Neural crest cell (in vitro differentiated cells): ENCODE measurements at places on chromosomes 1 and 21.

- H3K27me3 ChIP-seq: no peaks in the 10 kb centered on the region
- no peak overlapping the region for H3K4me3 ChIP-seq
- peaks cover 2% of the 10 kb centered on the region for H3K36me3 ChIP-seq
- no peak overlapping the region for H3K27ac ChIP-seq
- no peak for DNase-seq
Observed at GRCh38 chr21:35170244-35170643, 121.1 kb upstream of the RUNX1 start.

- peaks cover 12% of the 10 kb centered on the region for H3K36me3 ChIP-seq
- peaks cover 34% of the 10 kb centered on the region for H3K4me1 ChIP-seq
Observed at GRCh38 chr1:248858096-248858890, 592 bp downstream of the ZNF692 start.

DNA sequence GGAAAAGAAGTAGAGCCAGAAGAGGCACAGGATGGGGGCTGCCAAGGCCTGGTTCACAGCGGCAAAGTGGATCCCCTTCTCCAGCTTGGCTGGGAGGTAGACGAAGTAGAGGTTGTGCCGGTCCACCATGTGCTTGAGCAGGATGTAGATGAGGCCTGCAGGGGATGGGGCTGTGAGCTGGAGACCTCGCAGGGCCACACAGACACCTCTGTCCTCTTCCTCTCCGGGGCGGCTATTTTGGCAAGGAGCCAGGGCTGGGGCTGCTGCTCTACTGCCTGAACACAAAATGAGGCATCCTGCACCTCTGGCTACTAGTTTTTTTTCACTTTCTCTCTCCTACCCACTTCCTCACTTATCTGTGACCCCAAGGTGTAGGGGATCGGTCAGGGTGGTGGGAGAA is 32.3 kb downstream of the TMEM63A start:
- no peak overlapping the region for H3K4me3 ChIP-seq
- no peak for DNase-seq
- no peak overlapping the region for H3K27ac ChIP-seq
- H3K4me1 ChIP-seq: peaks cover 16% of the 10 kb centered on the region

GRCh38 chr1:221286399-221286798 is 407.2 kb downstream of the HLX start:
- H3K4me3 ChIP-seq: no peak overlapping the region
- no peak for DNase-seq
- no peaks in the 10 kb centered on the region for H3K27me3 ChIP-seq
- H3K4me1 ChIP-seq: peaks cover 3% of the 10 kb centered on the region

DNA sequence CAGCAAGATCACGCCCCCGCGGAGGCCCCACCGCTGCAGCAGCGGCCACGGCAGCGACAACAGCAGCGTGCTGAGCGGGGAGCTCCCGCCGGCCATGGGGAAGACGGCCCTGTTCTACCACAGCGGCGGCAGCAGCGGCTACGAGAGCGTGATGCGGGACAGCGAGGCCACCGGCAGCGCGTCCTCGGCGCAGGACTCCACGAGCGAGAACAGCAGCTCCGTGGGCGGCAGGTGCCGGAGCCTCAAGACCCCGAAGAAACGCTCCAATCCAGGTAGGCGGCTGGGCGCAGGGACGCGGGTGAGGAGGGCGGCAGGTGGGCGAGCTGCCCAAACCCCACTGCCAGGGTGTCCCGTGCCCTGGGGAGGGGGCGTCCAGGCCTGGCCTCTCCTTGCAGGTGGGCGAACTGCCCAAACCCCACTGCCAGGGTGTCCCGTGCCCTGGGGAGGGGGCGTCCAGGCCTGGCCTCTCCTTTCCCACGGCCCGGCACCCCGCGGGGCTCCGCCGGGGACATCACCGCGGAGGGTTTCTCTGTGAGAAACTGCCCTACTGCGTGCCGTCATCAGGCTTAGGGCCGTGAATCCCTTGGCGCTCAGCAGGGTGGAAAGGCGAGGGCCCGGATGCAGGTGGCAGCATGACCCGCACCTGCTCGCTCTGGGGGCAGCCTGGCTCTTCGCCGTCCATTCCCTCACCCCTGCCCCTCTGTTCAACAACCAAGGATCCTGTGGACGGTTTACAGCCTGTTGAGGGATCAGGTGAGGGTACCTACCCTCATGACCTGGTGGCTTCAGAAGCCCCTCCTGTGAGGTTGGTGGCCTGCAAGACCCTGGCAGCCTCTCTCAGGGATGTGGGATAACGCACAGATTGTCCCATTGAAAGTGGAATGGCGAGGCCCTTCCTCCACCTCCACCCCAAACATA is 534.0 kb downstream of the KIF26B start:
- no peak for DNase-seq
- H3K27me3 ChIP-seq: no peaks in the 10 kb centered on the region
- no peak overlapping the region for H3K4me3 ChIP-seq
- no peak overlapping the region for H3K27ac ChIP-seq
- H3K4me1 ChIP-seq: peaks cover under 1% of the 10 kb centered on the region

- peaks cover 8% of the 10 kb centered on the region for H3K36me3 ChIP-seq
- H3K4me1 ChIP-seq: no peaks in the 10 kb centered on the region
- H3K4me3 ChIP-seq: no peak overlapping the region
- no peak overlapping the region for H3K27ac ChIP-seq
- DNase-seq: no peak
Observed at GRCh38 chr1:21449906-21450305, 10.0 kb downstream of the NBPF3 start.

DNA sequence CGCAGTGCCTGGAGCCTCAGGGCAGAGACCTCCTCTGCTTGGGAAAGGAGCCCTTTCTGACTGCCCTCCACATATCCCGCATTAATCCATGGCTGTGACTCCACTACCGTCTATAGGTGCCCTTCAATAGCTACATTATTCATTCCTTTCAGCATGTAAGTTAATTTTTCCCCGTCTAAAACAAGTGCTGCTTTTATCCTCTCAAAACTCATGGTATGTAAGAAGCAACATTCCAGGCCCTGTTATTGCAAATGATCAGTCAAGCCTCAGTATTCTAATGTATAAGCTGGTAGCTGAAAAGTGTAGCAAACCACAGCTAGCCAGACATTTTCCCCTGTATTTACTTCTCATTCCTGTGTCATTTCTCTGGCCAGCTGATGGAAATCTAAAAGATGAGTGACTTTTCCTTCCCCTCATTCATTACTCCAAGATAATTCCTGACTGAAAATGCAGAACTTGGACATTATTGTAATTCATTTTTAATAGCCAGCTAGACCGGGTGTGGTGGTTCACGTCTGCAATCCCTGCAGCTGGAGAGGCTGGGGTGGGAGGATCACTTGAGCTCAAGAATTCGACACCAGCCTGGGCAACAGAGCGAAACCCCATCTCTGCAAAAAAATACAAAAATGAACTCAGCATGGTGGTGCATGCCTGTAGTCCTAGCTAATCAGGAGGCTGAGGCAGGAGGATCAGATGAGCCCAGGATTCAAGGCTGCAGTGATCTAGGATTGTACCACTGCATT is 88.5 kb upstream of the SOD1 start:
- no peak overlapping the region for H3K27ac ChIP-seq
- H3K4me1 ChIP-seq: peaks cover 28% of the 10 kb centered on the region
- DNase-seq: no peak

GRCh38 chr1:56446531-56447098 is 132.7 kb downstream of the PLPP3 start:
- peaks cover 27% of the 10 kb centered on the region for H3K4me1 ChIP-seq
- no peak for DNase-seq
- H3K27ac ChIP-seq: peak overlapping the region; percentile 39
- H3K27me3 ChIP-seq: no peaks in the 10 kb centered on the region
- H3K36me3 ChIP-seq: no peaks in the 10 kb centered on the region

GRCh38 chr1:182428043-182428442 is 21.9 kb upstream of the RGSL1 start:
- H3K27ac ChIP-seq: no peak overlapping the region
- H3K27me3 ChIP-seq: no peaks in the 10 kb centered on the region
- DNase-seq: no peak

DNA sequence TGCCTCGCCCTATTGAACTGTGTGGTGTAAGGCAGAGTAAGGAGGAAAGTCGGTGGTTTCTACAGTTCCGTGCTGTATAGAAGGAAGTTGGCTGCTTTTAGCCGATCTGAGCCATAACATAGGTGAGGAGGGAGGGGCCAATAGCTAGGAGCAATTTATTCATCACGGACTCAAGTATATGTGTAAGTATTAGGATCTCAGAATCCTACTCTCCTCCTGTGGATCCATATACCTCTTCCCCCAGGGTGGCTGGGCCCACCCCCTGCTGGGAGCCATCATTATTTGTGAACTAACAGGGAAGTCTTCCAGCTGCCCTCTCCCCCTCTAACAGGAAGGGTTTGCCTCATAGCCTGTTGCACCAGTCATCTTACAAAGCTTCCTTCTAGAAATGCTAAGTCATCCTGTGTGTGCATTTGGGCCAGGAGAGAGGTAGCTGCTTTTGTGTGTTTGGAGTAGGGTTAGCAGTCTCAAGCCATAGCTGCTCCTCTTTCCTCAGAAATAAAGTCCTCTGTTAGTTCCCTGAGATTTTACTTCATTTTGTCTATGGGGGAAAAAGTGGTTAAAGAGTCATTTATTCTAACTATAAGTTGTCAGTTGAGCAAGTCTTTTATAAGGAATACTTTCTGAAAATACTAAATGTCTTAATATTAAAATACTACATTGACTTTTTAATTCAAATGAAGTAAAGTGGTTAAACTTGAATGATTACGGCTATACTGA is 14.9 kb upstream of the CENPS start:
- no peaks in the 10 kb centered on the region for H3K27me3 ChIP-seq
- peaks cover 9% of the 10 kb centered on the region for H3K4me1 ChIP-seq
- peak overlapping the region; percentile 88 for H3K27ac ChIP-seq
- H3K4me3 ChIP-seq: no peak overlapping the region
- H3K36me3 ChIP-seq: peaks cover 46% of the 10 kb centered on the region

GRCh38 chr1:202135221-202135721 is 9.3 kb downstream of the ARL8A start:
- H3K36me3 ChIP-seq: peaks cover 4% of the 10 kb centered on the region
- no peaks in the 10 kb centered on the region for H3K27me3 ChIP-seq
- peak overlapping the region; percentile 68 for H3K4me3 ChIP-seq
- peak; percentile 58 for DNase-seq

- no peak overlapping the region for H3K4me3 ChIP-seq
- no peaks in the 10 kb centered on the region for H3K36me3 ChIP-seq
- no peaks in the 10 kb centered on the region for H3K4me1 ChIP-seq
- no peak for DNase-seq
- no peak overlapping the region for H3K27ac ChIP-seq
Observed at GRCh38 chr1:196890668-196891067, 2.8 kb downstream of the CFHR4 start.

DNA sequence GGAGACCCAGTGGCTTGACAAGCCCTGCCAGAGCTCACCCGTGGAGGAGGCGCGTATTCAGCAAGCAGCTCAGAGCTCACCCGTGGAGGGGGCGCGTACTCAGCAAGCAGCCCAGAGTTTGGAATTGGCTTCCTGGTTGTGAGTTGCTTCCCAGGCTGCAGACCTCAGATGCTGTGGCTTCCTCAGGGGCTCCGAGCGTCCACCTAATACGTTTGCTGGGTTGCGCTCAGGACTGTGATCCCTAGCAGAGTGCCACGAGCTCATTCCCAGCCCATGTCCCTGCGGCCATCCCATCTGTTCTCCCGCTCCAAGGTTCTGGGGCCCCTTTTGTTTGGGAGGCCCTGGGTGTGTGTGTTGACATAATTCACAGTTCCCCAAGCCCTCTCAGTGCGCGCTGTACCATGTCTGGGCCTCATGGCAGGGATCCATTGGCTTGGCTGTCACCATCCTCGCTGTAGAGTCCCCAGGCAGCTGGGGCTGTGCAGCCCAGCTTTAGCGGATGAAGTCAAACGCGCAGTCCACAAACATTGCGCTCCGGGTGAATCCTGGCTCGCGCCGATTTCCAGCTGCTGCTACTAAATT is 3.6 kb downstream of the AJAP1 start:
- no peaks in the 10 kb centered on the region for H3K36me3 ChIP-seq
- H3K4me1 ChIP-seq: peaks cover 16% of the 10 kb centered on the region
- peak overlapping the region; percentile 49 for H3K4me3 ChIP-seq
- peaks cover 72% of the 10 kb centered on the region for H3K27me3 ChIP-seq
- DNase-seq: no peak

DNA sequence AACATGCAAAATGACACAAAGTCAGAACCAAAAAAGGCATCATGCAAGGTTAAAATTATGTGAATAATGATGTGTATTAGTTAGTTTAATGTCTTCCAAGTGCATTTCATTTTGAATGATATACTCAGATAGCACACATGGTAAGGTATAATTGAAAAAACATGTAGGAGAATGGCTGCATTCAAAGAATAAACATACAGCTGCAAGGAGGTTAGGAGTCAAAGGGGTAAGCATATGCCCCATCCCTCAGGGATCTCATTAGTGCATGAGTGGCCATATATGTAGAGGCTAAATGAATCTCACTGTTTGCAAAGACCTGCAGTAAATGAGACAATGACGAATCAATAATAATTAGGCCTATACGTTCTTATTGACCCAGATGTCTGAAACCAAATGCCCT is 179.7 kb upstream of the HOOK1 start:
- H3K27me3 ChIP-seq: no peaks in the 10 kb centered on the region
- peaks cover 34% of the 10 kb centered on the region for H3K4me1 ChIP-seq
- peaks cover 3% of the 10 kb centered on the region for H3K36me3 ChIP-seq
- H3K4me3 ChIP-seq: no peak overlapping the region
- no peak overlapping the region for H3K27ac ChIP-seq
